ENCODE measurements at places on chromosomes 12 and 14. TPM values are rescaled to one million over a fixed set of nuclear protein-coding genes. Genes with fewer than 3 reads are reported as not detected.

Gene A2ML1
- not detected for total RNA-seq

GRCh38 chr12:68812553-68813241, 4.7 kb downstream of the MDM2 start:
- H3K4me1 ChIP-seq = peaks cover 46% of the 10 kb centered on the region
- H3K27me3 ChIP-seq = no peaks in the 10 kb centered on the region
- no peak for DNase-seq
- H3K36me3 ChIP-seq = peaks cover 27% of the 10 kb centered on the region

GRCh38 chr14:89907655-89908054, 46.9 kb downstream of the EFCAB11 start:
- no peaks in the 10 kb centered on the region for H3K27me3 ChIP-seq
- H3K4me1 ChIP-seq = peaks cover 74% of the 10 kb centered on the region
- DNase-seq = no peak
- peaks cover 3% of the 10 kb centered on the region for H3K36me3 ChIP-seq

DNA sequence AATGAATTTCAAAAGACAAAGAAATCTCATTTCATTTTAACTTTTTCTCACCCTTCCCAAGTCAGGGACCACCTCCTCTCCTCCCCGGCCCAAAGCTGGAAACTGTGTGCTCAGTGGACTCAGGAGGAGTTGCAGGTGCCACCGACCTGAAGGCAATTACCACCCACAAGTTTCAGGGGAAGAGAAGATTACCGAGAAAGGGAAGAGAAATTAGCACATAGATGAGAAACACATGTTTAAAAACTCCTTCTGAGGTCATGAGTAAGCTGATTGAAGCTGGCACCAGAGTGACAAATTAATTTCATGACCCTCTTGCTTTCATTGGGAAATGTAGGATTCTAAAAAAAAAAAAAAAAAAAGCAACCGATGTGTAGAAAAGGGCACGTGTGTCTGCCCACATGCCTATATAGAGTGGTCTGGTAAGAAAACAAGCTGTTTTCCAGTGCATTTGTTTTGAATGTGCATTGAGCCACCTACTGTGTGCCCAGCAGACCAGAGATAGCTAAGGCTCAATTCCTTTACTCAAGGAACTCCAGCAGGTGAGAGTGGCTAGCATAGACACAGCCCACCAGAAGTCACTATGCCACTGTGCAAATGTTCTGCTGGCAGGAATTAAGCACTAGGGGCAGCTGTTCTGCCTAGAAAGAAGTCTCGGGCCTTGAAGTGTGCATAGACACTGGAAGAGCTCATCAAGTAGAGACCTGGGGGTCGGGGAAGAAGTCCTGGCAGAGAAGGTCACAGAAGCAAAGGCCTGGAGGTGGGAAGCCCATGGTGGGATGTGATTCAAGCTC, 30.5 kb downstream of the DPF3 start:
- no peak overlapping the region for H3K4me3 ChIP-seq
- DNase-seq = no peak
- H3K27me3 ChIP-seq = no peaks in the 10 kb centered on the region
- H3K27ac ChIP-seq = no peak overlapping the region
- H3K4me1 ChIP-seq = peaks cover 4% of the 10 kb centered on the region

Gene PAX9
- 0.28 TPM for total RNA-seq

GRCh38 chr14:103128631-103129300, 5.5 kb downstream of the TNFAIP2 start:
- no peak for DNase-seq
- H3K4me1 ChIP-seq = peaks cover 48% of the 10 kb centered on the region
- no peaks in the 10 kb centered on the region for H3K36me3 ChIP-seq
- H3K27me3 ChIP-seq = peaks cover 2% of the 10 kb centered on the region
- no peak overlapping the region for H3K4me3 ChIP-seq

Gene ALKBH1
- total RNA-seq = 8.3 TPM

Gene TEX52
- not detected for total RNA-seq

Data from chondrocyte (in vitro differentiated cells).